CMK (cell line): ENCODE measurements at places on chromosomes 2 and 18.
A peak's percentile ranks its signal among the peaks of the same experiment; 100 is the strongest.

GRCh38 chr2:179671043-179671981, 190.1 kb downstream of the ZNF385B start:
- no peak for DNase-seq

DNA sequence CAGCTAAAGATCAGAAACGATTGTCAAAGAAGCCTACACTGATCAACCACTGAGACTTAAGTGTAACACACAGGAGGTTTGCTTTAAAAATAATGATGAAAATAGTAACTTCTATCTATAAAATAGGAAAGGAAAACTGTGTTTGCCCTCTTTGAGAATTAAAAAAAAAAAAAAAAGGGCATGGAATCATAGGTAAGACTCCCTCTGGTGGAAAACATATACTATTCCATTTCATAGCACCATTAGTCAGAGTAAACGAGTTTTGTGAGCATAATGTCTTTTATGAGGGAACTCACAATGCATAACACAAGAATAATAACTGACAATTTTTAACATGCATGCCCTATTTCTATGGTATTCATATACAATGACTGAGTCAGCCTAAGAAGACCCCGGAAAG, 36.3 kb downstream of the SLC35F5 start:
- no peak for DNase-seq

GRCh38 chr18:77063260-77063659, 69.3 kb downstream of the MBP start:
- DNase-seq: no peak

DNA sequence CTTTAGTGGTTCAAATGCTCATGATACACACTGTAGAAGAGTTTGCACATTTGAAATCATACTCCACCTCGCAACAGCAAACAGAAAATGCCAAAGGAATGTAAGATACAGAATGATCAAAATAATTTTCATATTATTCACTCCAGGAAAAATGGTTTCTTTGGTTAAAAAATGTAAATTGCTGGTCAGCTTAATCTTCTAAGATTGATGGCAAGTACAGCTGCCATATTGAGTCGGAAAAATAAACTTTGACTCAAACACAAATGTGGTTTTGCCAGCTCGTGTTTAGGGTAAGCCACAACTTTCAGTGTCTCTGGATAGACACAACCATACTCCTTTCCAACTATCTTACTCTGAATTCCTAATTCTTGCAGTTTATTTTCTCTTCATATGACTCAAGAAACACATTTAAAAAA, 154.9 kb upstream of the SMIM21 start:
- no peak for DNase-seq

DNA sequence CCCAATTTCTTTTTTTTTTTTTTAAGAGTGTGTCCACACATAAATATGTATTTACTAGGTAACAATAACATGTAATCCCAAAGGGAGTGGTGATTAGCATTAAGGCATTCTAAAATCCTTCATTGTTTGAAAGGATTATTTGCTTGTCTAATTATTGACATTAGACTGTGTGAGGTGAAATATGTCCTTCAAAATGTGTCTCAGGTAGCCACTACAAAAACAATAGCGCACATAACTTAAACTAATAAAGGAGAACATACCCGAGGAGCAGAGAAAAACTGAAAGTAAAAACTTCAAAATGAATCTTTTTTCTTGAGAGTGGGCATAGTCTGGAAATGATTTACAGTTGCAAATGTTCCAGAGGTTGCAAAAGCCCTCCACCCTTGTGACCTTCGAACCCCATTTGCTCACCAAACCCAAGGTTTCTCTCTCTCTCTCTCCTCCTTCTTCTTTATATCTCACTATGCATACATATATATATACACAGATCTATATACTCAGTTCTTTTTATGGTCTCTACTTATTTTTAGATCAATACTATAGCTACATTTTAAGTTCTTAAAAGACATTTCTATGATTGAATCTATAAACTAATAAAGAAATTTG, 24.4 kb upstream of the FRZB start:
- no peak for DNase-seq

DNA sequence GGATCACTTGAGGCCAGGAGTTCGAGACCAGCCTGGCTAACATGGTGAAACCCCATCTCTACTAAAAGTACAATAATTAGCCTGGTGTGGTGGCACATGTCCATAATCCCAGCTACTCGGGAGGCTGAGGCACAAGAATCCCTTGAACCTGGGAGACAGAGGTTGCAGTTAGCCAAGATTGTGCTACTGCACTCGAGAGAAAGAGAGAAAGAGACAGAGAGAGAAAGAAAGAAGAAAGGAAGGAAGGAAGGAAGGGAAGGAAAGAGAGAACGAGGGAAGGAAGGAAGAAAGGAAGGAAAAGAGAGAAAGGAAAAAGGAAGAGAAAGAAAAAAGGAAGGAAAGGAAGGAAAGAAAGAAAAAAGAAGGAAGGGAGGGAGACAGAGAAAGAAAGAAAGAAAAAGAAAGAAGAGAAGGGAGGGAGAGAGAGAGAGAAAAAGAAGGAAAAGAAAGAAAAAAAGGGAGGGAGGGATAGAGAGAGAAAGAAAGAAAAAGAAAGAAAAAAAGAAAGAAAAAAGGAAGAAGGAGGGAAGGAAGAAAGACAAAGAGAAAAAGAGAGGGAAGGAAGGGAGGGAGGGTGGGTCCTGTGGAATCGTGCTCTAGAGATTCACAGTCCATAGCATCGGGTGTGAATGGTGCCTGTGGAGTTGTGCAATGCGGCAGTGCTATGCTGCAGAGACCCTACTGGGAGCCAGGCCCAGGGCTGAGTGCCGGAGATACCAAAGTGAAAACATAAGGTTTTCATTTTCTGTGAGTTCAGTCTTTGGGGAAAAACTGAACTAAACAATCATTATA, 4.6 kb upstream of the SDC1 start:
- DNase-seq: no peak

GRCh38 chr2:11077411-11077810, 77.9 kb upstream of the SLC66A3 start:
- DNase-seq: no peak

DNA sequence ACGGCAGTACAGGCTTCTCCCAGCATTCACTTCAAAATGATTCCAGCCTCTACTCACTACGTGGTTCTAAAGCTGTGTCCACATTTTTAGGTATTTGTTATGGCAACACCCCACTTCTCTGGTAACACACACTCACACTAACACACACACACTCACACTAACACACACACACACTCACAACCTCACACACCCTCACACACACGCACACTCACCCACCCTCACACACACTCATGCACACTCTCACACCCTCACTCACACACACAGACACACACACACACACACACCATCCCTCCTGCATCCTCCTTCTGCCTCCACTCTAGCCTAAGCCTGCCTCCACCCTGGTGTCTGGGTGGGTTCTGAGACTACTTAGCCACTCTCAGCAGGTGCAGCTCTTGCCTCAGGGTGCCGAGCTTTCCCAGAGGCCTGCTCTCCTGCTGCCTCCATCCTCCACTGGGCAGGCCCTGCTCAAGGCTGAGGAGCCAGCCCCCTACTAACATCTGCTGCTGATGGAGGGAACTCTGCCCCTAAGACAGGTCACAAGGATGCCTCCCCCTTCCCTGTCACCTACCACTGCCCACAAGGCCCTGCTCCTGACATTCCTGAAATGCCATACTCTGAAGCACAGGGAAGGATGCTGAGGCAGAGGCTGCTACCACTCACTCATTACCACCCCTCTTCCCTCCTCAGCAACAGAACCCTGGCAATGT, 63.9 kb downstream of the NCAPH start:
- no peak for DNase-seq

DNA sequence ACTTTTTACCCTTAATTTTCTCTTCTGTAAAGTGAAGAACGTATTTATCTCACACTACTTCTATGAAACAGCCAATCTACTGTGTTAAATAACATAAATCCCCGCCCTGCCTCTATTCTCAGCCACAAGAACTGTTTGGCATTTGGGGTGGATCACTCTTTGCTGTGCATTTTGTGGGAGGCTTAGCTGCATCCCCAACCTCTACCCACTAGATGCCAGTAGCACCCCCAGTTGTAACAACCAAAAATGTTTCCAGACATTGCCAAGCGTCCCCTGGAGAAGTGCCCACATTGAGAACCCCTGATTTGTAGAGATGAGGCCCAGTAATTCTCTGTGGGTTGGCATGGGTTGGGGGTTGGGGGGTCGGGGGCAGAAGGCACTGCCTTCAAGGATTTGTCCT, 94.7 kb upstream of the BOD1L2 start:
- DNase-seq: no peak

DNA sequence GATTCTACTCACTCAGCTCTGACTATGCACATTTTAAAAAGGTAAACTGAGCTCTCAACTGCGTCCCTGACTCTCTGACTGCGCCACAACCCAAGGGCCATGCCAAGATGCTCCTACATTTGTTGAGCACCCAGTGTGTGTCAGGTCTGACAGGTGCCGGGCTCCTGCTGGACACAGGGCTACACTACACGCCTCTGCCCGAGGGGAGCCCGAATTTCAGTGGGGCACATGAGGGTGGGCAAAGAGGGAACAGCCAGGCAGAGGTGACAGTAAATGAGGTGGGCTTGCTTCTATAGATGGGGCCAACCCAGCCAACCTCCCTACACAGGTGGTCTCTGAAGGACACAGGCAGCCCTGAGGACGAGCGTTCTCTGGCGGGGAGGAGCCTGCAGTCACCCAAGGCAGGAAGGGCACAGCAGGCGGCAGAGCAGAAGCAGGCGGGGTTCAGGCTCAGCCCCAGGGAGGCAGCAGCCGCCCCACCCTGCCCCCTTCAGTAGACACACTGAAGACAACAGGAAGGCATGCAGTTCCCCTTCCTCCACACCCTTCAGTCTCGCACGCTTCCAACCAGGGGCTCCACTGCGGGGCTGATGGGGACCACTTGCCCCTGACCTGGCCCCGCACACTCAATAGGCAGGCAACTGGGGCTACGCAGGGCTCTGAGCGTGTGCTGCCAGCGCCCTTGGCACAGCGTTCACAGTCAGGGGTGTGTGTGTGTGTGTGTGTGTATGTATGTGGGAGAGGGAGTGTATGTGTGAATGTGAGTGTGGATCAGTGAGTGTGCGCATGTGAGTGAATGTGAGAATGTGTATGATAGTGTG, 98.4 kb downstream of the UXS1 start:
- DNase-seq: peak; percentile 21

- no peak for DNase-seq
Observed at GRCh38 chr2:96225016-96225533, 16.4 kb upstream of the STARD7 start.
